Cardiac muscle cell (in vitro differentiated cells and primary cell): ENCODE measurements at places on chromosomes 1 and 21. TPM values are rescaled to one million over a fixed set of nuclear protein-coding genes. Genes with fewer than 3 reads are reported as not detected.

The PGLYRP3 gene
- not detected in 2 replicates for polyA plus RNA-seq

The PLPP3 gene
- polyA plus RNA-seq: 41.3 and 41.4 TPM in 2 replicates

The LRRC3 gene
- polyA plus RNA-seq: 3.3 and 4.1 TPM in 2 replicates

The SPRR2E gene
- not detected in 2 replicates for polyA plus RNA-seq

The HRNR gene
- not detected in 2 replicates for polyA plus RNA-seq

- DNase-seq: peak; percentile 73
- H3K4me3 ChIP-seq: no peak overlapping the region
- H3K27ac ChIP-seq: no peak overlapping the region
- H3K27me3 ChIP-seq: peaks cover 78% of the 10 kb centered on the region
Observed at GRCh38 chr1:34924759-34925555, 4.5 kb downstream of the DLGAP3 start.

- H3K4me3 ChIP-seq: no peak overlapping the region
- peak overlapping the region; percentile 85 for H3K27ac ChIP-seq
- peaks cover 17% of the 10 kb centered on the region for H3K4me1 ChIP-seq
- H3K36me3 ChIP-seq: no peaks in the 10 kb centered on the region
- peak; percentile 66 for DNase-seq
Observed at GRCh38 chr1:78607334-78607927, 12.8 kb upstream of the IFI44L start.

GRCh38 chr1:3053986-3054385 is 15.0 kb upstream of the PRDM16 start:
- H3K4me3 ChIP-seq: no peak overlapping the region
- no peaks in the 10 kb centered on the region for H3K4me1 ChIP-seq
- no peak overlapping the region for H3K27ac ChIP-seq
- DNase-seq: no peak

- no peaks in the 10 kb centered on the region for H3K4me1 ChIP-seq
- no peak overlapping the region for H3K27ac ChIP-seq
- H3K4me3 ChIP-seq: no peak overlapping the region
- no peaks in the 10 kb centered on the region for H3K27me3 ChIP-seq
Observed at GRCh38 chr1:40081871-40082270, 15.2 kb downstream of the PPT1 start.

DNA sequence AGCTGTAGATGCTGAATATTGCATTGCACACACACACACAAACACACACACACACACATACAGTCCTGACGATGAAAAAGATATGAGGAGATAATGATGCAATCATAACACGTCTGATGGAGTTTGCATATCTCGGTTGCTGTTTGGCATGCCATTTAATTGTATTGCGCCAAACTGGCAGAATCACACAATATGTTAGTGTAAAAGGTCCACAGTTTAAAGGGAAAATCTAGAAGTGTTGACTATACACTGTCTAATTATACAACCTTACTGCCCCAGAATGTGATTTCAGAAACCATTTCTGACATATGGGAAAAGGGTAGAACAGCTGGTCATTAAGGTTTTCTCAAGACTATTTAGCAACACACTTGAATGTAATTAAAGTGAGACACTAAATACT is 123.7 kb upstream of the PROX1 start:
- no peak for DNase-seq
- H3K27ac ChIP-seq: no peak overlapping the region
- no peaks in the 10 kb centered on the region for H3K27me3 ChIP-seq
- no peak overlapping the region for H3K4me3 ChIP-seq
- no peaks in the 10 kb centered on the region for H3K36me3 ChIP-seq

GRCh38 chr1:110787328-110788071 is 85.4 kb upstream of the CD53 start:
- H3K4me1 ChIP-seq: no peaks in the 10 kb centered on the region
- no peaks in the 10 kb centered on the region for H3K36me3 ChIP-seq
- no peak overlapping the region for H3K27ac ChIP-seq
- no peaks in the 10 kb centered on the region for H3K27me3 ChIP-seq
- DNase-seq: no peak

DNA sequence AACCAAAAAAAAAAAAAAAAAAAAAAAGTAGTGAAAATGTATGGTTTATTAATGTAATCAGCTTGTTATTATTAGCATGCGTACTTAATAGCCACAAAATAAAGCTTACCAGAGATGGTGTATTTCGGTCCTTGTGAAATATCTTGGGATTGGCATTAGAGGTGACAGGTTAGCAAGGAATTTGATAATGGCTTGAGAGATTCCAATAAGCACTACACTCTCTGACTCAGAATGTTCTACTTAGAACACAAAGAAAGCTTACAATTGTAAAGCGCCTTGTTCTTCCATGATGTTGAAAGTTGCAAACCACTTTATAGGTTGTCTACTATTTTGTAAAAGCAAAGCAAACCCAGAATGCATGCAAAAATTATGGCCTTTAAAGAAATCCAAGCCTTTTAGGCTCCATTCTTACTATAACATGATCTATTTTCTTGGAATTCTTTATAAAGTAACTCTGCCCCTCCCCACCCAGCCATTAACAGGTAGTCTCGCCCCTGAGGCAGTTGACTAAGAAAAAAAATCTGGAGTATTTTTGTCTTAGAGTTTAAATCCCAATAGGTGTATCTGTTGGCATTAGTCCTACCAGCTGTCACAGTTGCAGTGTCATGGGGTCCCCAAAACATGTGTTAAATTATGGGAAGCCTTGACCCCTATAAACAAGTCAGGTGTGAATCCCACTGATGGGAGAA is 129.2 kb downstream of the DHRS3 start:
- H3K4me1 ChIP-seq: no peaks in the 10 kb centered on the region
- H3K36me3 ChIP-seq: no peaks in the 10 kb centered on the region
- no peak overlapping the region for H3K4me3 ChIP-seq

DNA sequence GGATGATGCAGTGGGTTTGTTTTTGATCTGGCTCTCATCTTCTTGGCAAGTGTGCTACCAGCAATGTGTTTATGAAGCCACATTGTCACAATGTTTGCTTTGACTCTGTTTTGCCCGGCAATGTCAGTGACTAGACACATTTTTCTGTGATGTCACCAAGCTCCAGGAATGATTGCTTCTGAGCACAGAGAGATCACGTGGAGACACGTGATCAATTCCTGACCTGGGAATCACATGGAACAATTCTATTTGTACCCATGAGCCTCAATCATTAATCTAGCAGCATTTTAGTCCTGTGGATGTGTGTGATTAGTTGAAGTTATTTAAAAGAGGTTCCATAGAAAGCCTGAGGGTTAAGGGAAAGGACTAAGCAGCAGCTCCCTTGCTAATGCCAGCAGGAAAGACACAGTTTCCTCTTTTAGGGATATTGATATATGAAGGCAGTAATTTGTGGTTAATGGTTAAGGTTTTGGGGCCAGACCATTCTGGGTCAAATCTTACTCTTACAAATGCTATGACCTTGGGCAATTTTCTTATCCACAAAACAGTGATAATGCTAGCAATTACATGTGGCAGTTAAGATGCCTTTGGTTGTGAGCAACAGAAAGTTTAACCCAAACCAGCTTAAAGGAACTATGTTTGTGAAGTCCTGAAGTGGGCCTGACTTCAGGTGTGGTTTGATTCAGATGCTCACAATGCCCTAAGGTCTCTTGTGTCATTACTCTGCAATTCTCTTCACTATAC is 59.0 kb downstream of the FASLG start:
- H3K27me3 ChIP-seq: no peaks in the 10 kb centered on the region
- no peak overlapping the region for H3K4me3 ChIP-seq
- no peaks in the 10 kb centered on the region for H3K4me1 ChIP-seq
- no peak overlapping the region for H3K27ac ChIP-seq
- no peaks in the 10 kb centered on the region for H3K36me3 ChIP-seq

GRCh38 chr1:120176092-120176855 is at the start of gene SEC22B:
SEC22B (minus strand) TSS chr1:120176520; CDS start chr1:120176381, 139 bp downstream.
- peaks cover 4% of the 10 kb centered on the region for H3K4me1 ChIP-seq
- H3K27ac ChIP-seq: peak within 1 kb of the TSS; percentile 90
- peak; percentile 97 for DNase-seq
- no peaks in the 10 kb centered on the region for H3K36me3 ChIP-seq

GRCh38 chr21:29829564-29830275 is 110.1 kb downstream of the GRIK1 start:
- no peak overlapping the region for H3K4me3 ChIP-seq
- H3K36me3 ChIP-seq: no peaks in the 10 kb centered on the region
- DNase-seq: no peak

GRCh38 chr1:9719978-9720722 is 68.6 kb downstream of the PIK3CD start:
- no peaks in the 10 kb centered on the region for H3K4me1 ChIP-seq
- H3K4me3 ChIP-seq: no peak overlapping the region
- H3K27ac ChIP-seq: no peak overlapping the region
- DNase-seq: no peak

DNA sequence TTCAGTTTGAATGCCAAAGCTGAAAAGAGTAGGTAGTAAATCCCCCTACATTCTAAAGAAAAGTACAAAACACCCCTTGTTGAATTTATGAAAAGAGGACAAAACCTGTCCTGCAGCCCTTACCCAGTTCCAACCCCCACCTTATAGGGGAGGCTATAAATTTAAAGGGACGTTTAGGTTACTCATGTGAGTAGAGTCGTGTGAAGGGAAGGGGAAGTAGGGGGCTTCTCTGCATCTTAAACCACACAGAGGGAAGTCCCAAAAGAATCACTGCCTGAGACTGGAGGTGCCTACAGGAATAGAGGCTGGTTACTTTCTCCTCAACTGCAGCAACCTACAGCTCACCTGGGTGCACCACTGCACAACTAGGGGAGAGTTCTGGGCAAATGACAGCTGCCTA is 36.7 kb upstream of the KIRREL1 start:
- H3K27ac ChIP-seq: no peak overlapping the region
- no peak for DNase-seq
- H3K36me3 ChIP-seq: no peaks in the 10 kb centered on the region
- H3K4me3 ChIP-seq: no peak overlapping the region
- peaks cover 4% of the 10 kb centered on the region for H3K27me3 ChIP-seq
